Activated CD4-positive, alpha-beta memory T cell treated with anti-CD3 and anti-CD28 coated beads, Interleukin-2, amount 10 ng/mL, durations not matched to agents 7 days and 5 days (primary cell): ENCODE measurements at places on chromosomes 3 and 15. TPM values are rescaled to one million over a fixed set of nuclear protein-coding genes. Genes with fewer than 3 reads are reported as not detected.

The ACTRT3 gene
- total RNA-seq = 0.58 TPM

The ITGB5 gene
- total RNA-seq = 0.40 TPM

The TIMP4 gene
- not detected for total RNA-seq

The TERC gene
- total RNA-seq = 4.0 TPM

The EPHA3 gene
- total RNA-seq = 0.05 TPM

The PATL2 gene
- 36.8 TPM for total RNA-seq

The HESX1 gene
- 0.98 TPM for total RNA-seq

The OXTR gene
- total RNA-seq = 0.35 TPM

The GDPGP1 gene
- 10.5 TPM for total RNA-seq

The CPB1 gene
- total RNA-seq = not detected

The DOCK3 gene
- 1.7 TPM for total RNA-seq

The CHRM5 gene
- not detected for total RNA-seq

The IL20RB gene
- total RNA-seq = 1.6 TPM

The CEP152 gene
- 43.1 TPM for total RNA-seq

GRCh38 chr15:78073046-78073787 lies 4.3 kb downstream of the TBC1D2B start:
- no peak for DNase-seq
- H3K27me3 ChIP-seq = no peaks in the 10 kb centered on the region
- H3K4me1 ChIP-seq = peaks cover 55% of the 10 kb centered on the region
- peaks cover 46% of the 10 kb centered on the region for H3K36me3 ChIP-seq
- H3K27ac ChIP-seq = peak overlapping the region; percentile 32

GRCh38 chr3:124904835-124905492 lies 17.8 kb upstream of the ITGB5 start:
- H3K27me3 ChIP-seq = peaks cover 20% of the 10 kb centered on the region
- H3K4me1 ChIP-seq = peaks cover 7% of the 10 kb centered on the region
- DNase-seq = no peak
- no peak overlapping the region for H3K4me3 ChIP-seq
- H3K36me3 ChIP-seq = no peaks in the 10 kb centered on the region
- H3K27ac ChIP-seq = no peak overlapping the region

DNA sequence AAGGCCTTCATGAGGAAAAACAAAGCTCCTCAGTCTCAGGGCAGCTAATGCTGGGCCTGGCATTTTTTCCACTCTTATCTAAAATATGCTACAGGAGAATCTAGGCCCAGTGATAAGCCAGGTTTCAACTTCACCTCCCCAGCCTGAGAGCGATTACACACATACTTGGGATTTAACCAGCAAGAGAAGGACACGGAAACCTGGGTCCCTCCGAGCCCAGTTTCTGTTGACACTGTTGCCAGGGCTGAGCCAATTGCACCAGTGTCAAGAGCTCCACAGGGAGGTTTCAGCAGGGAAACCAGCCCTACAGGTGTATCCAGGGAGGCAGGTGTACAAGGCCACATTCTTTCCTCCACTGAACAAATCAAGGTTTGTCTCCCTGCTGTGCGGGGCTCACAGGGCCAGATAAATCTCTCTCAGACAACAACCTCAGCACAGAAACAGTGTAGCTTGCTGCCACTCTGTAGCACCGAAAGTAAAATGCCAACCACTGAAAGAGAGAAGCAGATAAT lies 85.4 kb downstream of the MAGI1 start:
- no peak overlapping the region for H3K4me3 ChIP-seq
- H3K36me3 ChIP-seq = no peaks in the 10 kb centered on the region
- no peak overlapping the region for H3K27ac ChIP-seq
- no peak for DNase-seq
- peaks cover 7% of the 10 kb centered on the region for H3K27me3 ChIP-seq

DNA sequence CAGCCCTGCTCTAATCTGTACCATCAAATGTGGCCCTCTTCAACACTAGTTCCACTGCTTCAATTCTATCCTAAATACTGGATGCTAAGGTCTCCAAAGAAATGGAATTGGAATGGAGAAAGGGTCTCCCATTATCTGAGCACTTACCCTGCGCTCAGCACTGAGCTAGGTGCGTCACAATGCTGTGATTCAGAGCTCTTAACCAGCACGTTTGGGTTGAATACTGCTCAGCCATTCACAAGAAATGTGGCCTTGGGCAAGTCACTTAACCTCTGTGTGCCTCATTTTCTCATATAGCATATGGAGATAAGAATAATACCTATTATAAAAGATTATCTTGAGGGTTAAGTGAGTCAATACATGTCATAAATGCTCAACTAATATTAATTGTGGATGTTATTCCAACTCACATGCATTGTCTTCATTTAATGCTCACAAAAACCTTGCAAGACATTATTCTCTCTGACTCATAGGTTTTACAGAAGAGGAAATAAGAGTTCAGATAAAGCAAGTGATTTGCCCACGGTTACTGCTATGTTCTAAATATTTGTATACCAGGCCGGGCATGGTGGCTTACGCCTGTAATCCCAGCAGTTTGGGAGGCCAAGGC lies 27.4 kb upstream of the SRGAP3 start:
- H3K27ac ChIP-seq = no peak overlapping the region
- H3K27me3 ChIP-seq = peaks cover 12% of the 10 kb centered on the region
- no peak for DNase-seq
- no peaks in the 10 kb centered on the region for H3K4me1 ChIP-seq

GRCh38 chr15:82552861-82553260 lies 12.6 kb upstream of the RPS17 start:
- peaks cover 31% of the 10 kb centered on the region for H3K27me3 ChIP-seq
- no peak overlapping the region for H3K27ac ChIP-seq
- H3K4me1 ChIP-seq = no peaks in the 10 kb centered on the region
- no peak for DNase-seq
- H3K36me3 ChIP-seq = no peaks in the 10 kb centered on the region

- peak overlapping the region; percentile 50 for H3K4me3 ChIP-seq
- no peaks in the 10 kb centered on the region for H3K36me3 ChIP-seq
- H3K4me1 ChIP-seq = peaks cover 19% of the 10 kb centered on the region
- peaks cover 36% of the 10 kb centered on the region for H3K27me3 ChIP-seq
- peak; percentile 71 for DNase-seq
These were observed 1.1 kb upstream of the EPHA6 start for GRCh38 chr3:96813134-96813819.

- H3K36me3 ChIP-seq = peaks cover 14% of the 10 kb centered on the region
- peaks cover 8% of the 10 kb centered on the region for H3K4me1 ChIP-seq
- no peak overlapping the region for H3K4me3 ChIP-seq
- no peak overlapping the region for H3K27ac ChIP-seq
These were observed 88.8 kb downstream of the LARS2 start for GRCh38 chr3:45477041-45477725.

GRCh38 chr3:9196020-9196419 lies 53.4 kb downstream of the SRGAP3 start:
- no peak for DNase-seq
- no peak overlapping the region for H3K27ac ChIP-seq
- no peak overlapping the region for H3K4me3 ChIP-seq
- H3K36me3 ChIP-seq = no peaks in the 10 kb centered on the region
- no peaks in the 10 kb centered on the region for H3K4me1 ChIP-seq

- H3K27me3 ChIP-seq = no peaks in the 10 kb centered on the region
- H3K4me1 ChIP-seq = no peaks in the 10 kb centered on the region
- H3K27ac ChIP-seq = no peak overlapping the region
- H3K36me3 ChIP-seq = peaks cover 56% of the 10 kb centered on the region
- H3K4me3 ChIP-seq = no peak overlapping the region
These were observed 14.4 kb downstream of the FANCD2OS start for GRCh38 chr3:10093678-10094077.

GRCh38 chr3:45596290-45596791 lies 1.8 kb downstream of the LIMD1 start:
- H3K4me3 ChIP-seq = peak overlapping the region; percentile 89
- DNase-seq = no peak
- H3K36me3 ChIP-seq = peaks cover 52% of the 10 kb centered on the region
- no peaks in the 10 kb centered on the region for H3K27me3 ChIP-seq
- peaks cover 70% of the 10 kb centered on the region for H3K4me1 ChIP-seq

DNA sequence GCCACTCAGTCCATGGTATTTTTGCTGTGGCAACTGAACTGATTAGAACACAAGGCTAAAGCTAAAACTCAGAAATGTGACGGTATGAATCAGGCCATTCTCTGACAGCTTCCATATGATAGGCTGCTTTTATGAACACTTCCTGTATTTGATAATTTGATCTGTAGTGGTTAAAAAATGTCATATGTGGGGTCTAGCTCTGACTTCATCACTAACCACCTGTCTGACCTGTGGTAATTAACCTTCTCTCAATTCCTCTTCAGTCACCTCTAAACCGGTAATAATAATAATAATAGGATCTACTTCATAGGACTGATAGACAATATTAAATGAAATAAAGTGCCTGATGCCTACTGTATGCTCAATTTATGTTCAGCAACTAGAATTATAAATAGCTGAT lies 223.2 kb downstream of the MBNL1 start:
- DNase-seq = no peak
- peaks cover 10% of the 10 kb centered on the region for H3K27me3 ChIP-seq
- no peaks in the 10 kb centered on the region for H3K4me1 ChIP-seq
- no peak overlapping the region for H3K27ac ChIP-seq
- H3K36me3 ChIP-seq = no peaks in the 10 kb centered on the region

- H3K4me1 ChIP-seq = peaks cover 4% of the 10 kb centered on the region
- no peak for DNase-seq
- H3K27ac ChIP-seq = no peak overlapping the region
- H3K4me3 ChIP-seq = no peak overlapping the region
- H3K27me3 ChIP-seq = peaks cover 4% of the 10 kb centered on the region
- no peaks in the 10 kb centered on the region for H3K36me3 ChIP-seq
These were observed 45.3 kb downstream of the KY start for GRCh38 chr3:134605556-134605955.

- H3K27ac ChIP-seq = no peak overlapping the region
- no peaks in the 10 kb centered on the region for H3K27me3 ChIP-seq
- no peaks in the 10 kb centered on the region for H3K4me1 ChIP-seq
- DNase-seq = no peak
These were observed 474.9 kb upstream of the GOLIM4 start for GRCh38 chr3:168570404-168571155.

DNA sequence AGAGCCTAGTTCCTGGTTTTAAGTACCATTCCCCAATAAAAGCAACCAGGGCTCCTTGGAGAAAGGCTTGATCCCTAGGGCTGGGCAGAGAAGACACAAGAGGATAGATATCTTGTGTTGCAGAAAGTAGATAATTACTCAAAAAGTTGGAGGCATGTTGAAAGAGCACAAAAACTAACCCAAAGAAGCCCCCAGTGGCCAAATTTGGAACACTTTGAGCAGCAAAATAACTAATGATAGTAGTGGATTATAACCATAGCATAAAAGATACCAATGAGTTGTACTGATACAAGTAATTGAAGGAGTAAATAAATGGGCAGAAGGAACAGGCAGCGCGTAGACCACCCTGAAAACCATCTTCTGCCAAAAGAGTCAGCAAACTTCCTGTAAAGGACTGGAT lies 12.0 kb downstream of the EXOSC7 start:
- H3K4me1 ChIP-seq = peaks cover 37% of the 10 kb centered on the region
- H3K27me3 ChIP-seq = no peaks in the 10 kb centered on the region
- no peak overlapping the region for H3K4me3 ChIP-seq
- H3K36me3 ChIP-seq = peaks cover 33% of the 10 kb centered on the region
- no peak for DNase-seq

GRCh38 chr3:16316847-16317560 lies 52.0 kb downstream of the OXNAD1 start:
- H3K4me3 ChIP-seq = no peak overlapping the region
- peaks cover 87% of the 10 kb centered on the region for H3K36me3 ChIP-seq
- no peaks in the 10 kb centered on the region for H3K27me3 ChIP-seq
- DNase-seq = no peak
- peaks cover 80% of the 10 kb centered on the region for H3K4me1 ChIP-seq

GRCh38 chr3:106423321-106424225 lies 554.8 kb upstream of the CBLB start:
- H3K27me3 ChIP-seq = no peaks in the 10 kb centered on the region
- DNase-seq = no peak
- H3K4me3 ChIP-seq = no peak overlapping the region

DNA sequence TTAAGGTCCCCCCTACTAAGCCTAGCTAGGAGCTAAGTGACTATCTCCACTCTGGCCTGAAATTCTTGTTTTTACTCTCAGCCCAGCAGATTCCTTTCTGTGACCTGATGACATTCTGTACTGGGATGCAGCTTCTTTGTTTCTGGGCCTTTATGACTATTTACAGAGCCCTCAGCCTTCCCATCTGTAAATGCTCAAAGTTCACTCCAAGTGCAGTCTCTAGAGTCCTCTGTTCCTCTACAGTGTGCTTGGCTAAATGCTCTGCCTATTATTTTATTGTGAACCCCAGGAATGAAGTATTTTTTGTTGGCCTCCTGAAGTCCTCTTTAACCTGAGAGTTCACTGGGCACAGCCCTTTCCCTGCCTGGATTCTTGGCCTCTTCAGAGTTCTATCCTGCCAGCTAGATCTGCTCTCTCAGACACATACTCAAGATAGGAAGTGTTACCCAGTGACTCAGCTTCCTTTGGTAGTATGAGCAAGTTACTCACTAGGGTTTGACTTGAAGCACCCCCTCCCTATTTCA lies 278.1 kb upstream of the P2RY1 start:
- H3K36me3 ChIP-seq = no peaks in the 10 kb centered on the region
- H3K4me3 ChIP-seq = no peak overlapping the region
- H3K27ac ChIP-seq = no peak overlapping the region

- H3K27ac ChIP-seq = no peak overlapping the region
- no peaks in the 10 kb centered on the region for H3K4me1 ChIP-seq
- no peak for DNase-seq
- H3K27me3 ChIP-seq = peaks cover 59% of the 10 kb centered on the region
- H3K36me3 ChIP-seq = no peaks in the 10 kb centered on the region
These were observed 29.6 kb downstream of the RPL22L1 start for GRCh38 chr3:170840291-170840859.

DNA sequence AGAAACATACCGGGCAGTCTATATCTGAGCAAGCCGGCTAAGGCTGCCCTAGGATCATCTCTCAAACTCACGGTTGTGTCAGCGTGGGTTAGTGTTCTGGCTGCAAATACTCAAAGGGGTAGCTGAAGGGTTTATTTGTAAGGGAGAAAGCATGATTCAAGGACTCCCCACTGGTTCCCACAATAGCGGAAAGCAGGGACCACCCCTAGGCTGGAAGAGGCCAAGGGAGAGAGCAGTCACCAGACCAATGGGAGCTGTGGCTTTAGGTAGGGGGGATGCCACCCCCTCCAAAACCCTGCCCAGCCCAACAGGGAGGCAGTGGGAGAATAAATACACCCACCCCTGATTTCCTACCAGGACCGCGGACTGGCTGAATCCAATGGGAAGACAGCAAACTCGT lies 7.3 kb upstream of the LMCD1 start:
- H3K4me3 ChIP-seq = no peak overlapping the region
- H3K4me1 ChIP-seq = peaks cover 4% of the 10 kb centered on the region
- H3K36me3 ChIP-seq = no peaks in the 10 kb centered on the region
- no peaks in the 10 kb centered on the region for H3K27me3 ChIP-seq
- no peak for DNase-seq
